ENCODE measurements at places on chromosomes 6 and 20.

DNA sequence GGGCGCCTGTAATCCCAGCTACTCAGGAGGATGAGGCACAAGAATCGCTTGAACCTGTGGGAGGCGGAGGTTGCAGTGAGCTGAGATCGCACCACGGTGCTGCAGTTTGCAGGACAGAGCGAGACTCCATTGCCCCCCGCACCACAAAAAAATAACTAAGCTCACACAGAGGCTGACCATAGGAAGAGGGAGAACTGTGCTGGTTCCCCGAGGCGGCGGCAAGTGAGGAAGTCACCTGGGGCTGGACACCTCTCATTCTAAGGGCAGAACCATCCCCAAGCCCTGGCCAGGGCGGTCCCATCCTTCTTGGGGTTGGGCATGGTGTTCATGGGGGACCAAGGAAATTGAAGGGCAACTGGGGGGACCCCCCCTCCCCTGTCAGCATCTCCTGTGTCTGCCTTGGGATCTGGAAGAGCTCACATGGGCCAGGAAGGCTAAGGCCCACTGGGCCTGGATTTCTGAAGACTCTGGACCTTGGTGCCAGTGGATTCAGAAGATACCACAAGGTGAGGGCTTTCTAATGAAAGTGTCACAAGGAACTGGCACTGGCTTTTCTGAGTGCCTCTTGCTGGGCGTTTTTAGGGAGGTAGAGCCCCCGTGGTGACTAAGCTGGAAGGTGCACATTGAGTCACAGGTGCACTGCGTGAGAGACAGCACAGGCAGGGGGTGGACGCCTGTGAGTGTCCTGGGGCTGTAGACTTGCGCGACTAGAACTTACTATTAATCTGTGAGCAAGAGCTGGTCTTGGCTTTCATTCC is 11.5 kb downstream of the IRF4 start:
- no peak for DNase-seq

DNA sequence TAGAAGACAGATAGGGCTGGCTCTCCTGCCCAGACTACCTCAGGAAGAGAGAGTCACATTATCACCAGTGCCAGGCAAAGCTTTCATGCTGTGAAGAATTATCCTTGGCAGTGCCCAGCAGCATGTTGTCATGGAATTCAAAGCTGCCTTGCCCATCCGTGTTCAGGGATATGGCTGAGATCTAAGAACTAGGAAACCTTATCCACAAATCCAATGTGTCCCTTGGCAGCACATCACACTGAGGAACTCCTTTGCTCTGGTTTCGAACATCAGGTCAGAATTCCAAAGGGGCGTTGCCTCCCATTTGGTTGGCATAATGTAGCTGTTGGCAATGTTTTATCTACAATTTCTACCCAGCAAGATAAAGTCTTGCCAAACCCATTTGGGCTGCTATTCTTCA is 52.7 kb downstream of the ADGRF1 start:
- no peak for DNase-seq

DNA sequence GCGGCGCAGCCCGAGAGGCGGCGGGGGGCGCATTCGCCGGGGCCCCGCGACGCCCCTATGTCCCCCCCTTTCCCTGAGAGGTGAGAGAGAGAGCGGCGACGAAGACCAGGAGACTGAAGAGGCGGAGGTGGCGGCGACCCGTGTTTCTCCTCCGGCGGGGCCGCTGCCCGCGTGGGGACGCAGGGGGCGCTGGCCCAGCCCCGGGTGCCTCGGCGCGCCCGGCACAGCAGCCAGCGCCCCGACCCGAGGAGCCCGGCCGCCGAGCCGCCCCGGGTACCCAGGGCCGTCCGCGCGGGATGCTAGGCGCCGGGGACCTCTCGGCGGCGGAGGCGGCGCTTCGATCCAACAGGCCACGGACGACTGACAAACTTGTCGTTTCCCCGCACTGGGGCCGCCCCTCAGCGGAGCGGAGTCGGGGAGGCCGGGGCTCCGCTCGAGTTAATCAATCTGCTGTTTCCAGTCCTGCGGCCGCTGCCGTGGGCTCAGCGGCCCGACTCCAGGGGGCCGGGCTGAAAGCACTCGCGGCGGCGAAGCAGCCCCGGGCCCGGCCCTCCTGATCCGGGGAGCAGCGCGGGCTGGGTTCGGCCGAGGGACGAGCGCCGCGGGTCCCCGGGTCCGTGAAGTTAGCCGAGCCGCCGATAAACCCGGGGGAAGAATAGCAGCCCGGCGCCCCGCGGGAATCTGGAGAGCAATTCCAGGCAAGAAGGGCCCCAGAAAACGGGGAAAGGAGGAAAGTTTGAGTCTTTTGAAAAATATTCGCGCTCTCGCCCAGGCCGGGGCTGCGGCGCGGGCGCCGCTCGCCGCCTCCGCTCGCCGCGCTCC is 631 bp downstream of the MDGA1 start:
- DNase-seq, result peak; percentile 61

DNA sequence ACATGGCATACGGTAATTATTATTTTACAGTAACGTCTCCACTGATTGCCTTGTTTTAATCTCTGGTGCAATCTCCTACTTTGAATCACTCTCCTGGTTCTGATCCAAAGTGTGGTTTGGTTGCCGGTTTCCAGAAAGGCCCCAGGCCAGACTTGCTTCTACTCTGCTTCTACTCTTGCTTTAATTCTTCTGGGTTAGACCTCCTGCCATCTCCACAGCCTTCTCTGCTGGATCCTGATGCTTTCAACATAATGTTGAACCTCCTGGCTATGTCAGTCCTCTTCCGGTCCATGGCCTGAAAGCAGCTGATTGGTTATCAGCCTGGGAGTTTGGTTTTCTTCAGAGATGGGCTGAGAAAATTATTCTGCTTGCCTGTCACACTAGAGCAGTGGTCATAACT is 266.5 kb upstream of the RIMS1 start:
- peak; percentile 50 for DNase-seq

DNA sequence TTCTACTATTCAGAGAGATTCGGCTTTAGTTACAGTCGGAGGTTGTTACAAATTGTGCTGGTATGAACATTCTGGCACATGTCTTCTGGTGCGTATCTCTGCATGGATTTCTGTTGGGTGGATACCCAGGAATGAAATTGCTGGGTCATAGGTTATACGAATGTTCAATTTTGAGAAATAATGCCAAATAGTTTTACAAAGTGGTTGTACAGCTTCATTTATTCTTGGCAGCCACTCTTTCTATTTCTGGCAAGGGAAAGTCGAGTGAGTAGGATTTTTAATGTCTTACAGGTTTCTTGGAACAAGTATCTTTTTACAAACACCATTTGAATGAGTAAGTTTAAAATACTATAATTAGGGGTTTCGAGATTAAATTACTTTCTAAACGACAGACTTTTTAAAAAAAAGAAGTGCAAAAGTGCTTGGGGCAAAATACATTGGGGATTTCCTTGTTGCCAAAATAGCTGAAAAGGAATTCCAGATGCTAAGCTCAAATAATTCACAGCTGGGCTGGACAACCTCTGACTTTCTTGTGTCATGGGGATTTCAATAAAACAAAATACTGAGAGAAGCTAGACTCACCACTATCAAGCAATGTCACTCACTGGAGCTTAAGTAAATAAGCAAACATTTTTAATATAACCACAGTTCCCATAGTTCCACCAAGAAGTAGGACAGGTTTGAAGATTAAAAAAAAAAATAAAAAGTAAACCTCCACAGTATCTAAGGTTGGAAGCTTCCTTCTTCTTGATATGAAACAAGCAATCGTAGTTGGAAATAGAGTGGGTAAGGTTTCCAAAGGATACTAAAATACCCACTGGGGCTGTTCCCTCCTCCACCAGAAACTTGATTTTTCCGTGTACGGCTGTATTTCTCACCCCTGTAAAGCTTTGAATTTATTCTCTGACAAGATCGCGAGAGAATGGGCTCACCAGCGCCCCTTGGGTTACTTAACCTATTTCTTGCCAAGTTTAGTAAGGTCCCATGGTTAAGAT is 21.6 kb upstream of the GFOD1 start:
- peak; percentile 79 for DNase-seq

DNA sequence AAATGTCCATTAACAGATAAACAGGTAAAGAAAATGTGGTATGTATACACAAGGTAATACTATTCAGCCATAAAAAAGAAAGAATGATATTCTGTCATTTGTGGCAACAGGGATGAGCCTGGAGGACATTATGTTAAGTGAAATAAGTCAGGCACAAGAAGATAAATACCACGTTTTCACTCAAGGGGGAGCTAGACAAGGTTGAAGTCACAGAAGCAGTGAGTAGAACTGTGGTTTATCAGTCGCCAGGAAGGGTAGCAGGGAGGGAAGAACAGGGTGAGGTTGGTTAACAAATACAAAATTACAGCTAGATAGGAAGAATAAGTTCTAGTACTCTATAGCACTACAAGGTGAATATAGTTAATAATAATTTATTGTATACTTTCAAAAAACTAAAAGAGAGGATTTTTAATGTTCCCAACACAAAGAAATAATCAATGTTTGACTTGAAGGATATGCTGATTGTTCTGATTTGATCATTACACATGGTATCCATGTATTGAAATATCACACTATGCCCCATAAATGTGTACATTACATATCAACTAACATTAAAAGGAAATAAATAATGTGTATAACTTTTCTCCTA is 21.1 kb downstream of the RTN4IP1 start:
- peak; percentile 64 for DNase-seq

- no peak for DNase-seq
These were observed 79.3 kb downstream of the COL12A1 start for GRCh38 chr6:75126518-75126917.

DNA sequence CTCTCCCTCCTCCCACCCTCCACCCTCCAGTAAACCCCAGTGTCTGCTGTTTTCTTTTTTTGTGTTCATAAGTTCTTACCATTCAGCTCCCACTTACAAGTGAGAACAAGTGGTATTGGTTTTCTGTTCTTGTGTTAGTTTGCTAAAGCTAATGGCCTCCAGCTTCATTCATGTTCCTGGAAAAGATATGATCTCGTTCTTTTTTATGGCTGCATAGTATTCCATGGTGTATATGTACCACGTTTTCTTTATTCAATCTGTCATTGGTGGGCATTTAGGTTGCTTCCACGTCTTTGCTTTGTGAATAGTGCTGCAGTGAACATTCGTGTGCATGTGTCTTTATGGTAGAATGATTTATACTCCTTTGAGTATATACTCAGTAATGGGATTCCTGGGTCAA is 42.7 kb upstream of the KCNG1 start:
- DNase-seq, result no peak

- no peak for DNase-seq
These were observed 69.9 kb upstream of the TPD52L1 start for GRCh38 chr6:125083684-125083990.

GRCh38 chr20:35607003-35607735 is 8.5 kb upstream of the SPAG4 start:
- peak; percentile 24 for DNase-seq

- DNase-seq, result no peak
These were observed 116.1 kb upstream of the BACH2 start for GRCh38 chr6:90412538-90413369.

DNA sequence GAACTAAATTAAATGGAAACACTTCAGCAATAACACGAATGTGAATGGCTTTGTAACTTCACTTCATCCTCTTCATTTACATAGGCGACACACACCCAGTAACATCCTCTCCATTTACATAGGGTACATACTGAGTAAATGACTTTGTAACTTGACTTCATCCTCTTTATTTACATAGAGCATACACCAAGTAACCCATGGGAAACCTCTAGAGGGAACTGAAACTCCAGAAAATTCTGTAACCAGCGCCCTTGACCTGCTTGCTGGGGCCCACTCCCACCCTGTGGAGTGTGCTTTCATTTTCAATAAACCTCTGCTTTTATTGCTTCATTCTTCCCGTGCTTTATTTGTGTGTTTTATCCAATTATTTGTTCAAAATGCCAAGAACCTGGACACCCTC is 81.6 kb upstream of the OPRM1 start:
- DNase-seq, result no peak

DNA sequence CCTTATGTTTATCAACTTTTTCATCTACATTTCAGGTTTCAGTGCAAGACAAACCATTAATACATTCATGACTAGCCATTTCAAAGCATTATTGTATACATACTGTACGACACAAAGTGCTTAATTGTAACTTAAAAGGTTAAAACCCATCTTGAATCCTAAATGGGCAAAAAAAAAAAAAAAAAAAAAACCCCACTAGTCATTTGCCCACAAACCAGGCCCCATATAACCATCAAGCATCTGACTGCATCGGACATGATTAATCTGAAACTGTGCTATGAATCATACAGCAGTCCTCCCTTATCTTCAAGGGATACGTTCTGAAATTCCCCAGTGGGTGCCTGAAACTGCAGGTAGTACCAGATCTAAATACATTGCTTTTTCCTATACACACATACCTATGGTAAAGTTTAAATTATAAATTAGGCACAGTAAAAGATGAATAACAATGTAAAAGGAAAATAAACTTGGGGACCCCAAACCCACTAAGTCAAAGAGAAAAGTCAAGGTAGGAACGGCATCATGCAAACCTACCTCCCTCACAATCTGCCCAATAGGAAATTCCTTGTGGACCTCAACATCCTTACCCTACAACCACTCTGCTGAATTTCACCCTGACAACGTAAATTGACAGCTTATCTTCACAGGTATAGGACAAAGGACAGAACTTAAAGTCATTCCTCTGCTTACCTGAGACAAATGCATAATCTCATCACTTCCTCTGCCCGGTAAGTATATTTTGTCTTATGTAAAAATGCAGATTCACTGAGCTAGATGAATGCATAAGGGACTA is 14.3 kb downstream of the B4GALT5 start:
- DNase-seq, result peak; percentile 73

GRCh38 chr6:159119791-159120190 is 49.4 kb upstream of the FNDC1 start:
- no peak for DNase-seq

DNA sequence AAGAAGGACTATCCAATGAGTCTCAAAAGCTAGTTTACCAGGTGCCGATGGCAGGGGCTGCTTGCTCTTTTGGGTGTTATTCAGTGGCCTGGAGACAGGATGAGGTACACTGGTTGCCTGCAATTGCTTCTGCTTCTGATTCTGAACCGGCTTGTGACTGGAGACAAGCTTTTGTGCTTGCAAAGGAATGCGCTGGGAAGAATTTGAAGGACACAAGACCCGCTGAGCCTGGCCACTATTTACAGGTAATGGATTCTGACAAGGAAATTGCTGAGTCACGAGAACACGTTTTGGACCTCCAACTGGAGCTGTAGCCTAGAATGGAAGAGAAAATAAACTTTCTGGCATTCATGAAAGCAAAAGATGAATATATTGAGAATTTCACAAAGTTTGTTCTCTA is 5.8 kb downstream of the AURKA start:
- no peak for DNase-seq

DNA sequence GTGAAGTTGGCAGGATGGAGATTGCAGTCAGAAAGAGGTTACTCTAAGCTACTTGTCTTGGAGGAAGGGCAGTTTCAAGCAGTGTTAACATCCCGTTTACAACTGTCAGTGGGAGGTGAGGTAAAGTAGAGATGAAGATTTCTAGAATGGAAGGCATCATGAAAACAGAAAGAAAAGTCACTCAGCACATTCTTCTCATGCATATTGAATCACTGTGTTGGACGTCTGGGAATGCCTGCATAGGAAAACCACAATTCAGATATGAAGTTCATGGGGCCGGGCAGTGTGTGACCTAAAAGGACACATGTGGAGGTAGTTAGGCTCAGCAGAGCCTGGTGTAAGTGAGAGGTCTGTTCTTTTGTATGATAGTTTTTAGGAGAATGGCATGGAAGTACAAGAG is 73.5 kb upstream of the LAMP5 start:
- no peak for DNase-seq

GRCh38 chr6:148351309-148351708 is 8.7 kb downstream of the SASH1 start:
- no peak for DNase-seq

- no peak for DNase-seq
These were observed 29.1 kb upstream of the LGSN start for GRCh38 chr6:63348836-63349235.

GRCh38 chr6:193773-194310 is 98.4 kb upstream of the DUSP22 start:
- DNase-seq, result no peak

Measured in GM23248 (cell line).